ENCODE measurements at places on chromosomes 13 and 19. TPM values are rescaled to one million over a fixed set of nuclear protein-coding genes. Genes with fewer than 3 reads are reported as not detected.

- DNase-seq, result no peak
Measured at GRCh38 chr13:57815600-57815999, 184.1 kb downstream of the PCDH17 start.

GRCh38 chr19:36141039-36141927 is 1.4 kb downstream of the CAPNS1 start:
- peak; percentile 87 for DNase-seq

DNA sequence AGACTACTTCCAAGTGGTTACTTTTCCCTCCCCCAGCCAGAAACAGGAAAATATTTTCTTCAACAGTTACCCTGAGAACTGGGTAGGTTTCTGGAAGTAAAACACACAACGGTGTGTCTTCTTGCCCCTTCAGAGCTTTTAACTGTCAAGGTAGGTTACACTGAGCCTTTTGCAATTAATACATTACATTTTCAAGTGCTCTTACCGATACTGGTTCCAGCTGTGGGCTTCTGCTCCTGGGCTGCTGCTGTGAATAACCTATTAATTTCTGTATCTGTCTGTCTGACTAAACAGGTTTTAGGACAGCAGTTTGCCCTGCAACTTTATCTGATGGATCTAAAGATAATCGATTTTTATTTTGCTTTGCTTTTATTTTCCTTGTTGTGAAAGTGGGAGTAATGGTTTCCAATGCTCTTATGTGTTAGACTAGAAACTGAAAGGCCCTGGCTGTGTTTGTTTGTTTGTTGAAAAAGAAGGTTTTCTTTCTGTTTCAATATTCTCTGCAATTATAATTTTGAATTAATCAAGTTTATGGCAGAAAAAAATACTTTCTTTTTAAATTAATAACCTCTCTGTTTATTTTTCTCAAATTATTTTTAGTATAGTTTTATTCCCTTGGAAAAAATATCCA is 196.7 kb upstream of the SLITRK6 start:
- DNase-seq, result no peak

GRCh38 chr13:112981451-112981850 is 12.4 kb downstream of the MCF2L start:
- DNase-seq, result no peak

DNA sequence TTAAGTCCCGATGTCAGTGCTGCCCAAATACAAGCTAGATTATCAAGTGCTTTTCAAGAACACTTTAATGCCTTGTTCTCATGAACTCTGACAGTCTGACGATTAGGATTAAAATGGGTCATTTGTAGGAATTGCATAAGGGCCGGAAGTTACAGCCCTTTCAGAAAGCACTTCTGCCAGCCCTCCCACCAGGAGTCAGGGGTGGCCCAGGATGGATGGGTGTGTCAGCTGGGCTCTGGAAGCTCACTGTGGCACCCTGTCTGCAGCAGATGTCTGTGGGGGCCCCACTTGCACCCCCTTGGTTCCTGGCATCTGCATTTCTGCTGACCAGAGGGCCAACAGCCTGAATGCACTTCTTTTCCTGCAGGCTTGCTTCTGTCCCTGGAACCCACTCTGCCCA is 712.7 kb downstream of the UQCRFS1 start:
- no peak for DNase-seq

The ZNF507 gene
- 4.6 TPM for total RNA-seq

The SYNGR4 gene
- total RNA-seq, result 0.20 TPM

The SMIM44 gene
- not detected for total RNA-seq
